Naive thymus-derived CD8-positive, alpha-beta T cell (primary cell): ENCODE measurements at places on chromosomes 5 and 9.

- no peak for DNase-seq
These were observed 204.4 kb downstream of the TRIO start for GRCh38 chr5:14347522-14347921.

DNA sequence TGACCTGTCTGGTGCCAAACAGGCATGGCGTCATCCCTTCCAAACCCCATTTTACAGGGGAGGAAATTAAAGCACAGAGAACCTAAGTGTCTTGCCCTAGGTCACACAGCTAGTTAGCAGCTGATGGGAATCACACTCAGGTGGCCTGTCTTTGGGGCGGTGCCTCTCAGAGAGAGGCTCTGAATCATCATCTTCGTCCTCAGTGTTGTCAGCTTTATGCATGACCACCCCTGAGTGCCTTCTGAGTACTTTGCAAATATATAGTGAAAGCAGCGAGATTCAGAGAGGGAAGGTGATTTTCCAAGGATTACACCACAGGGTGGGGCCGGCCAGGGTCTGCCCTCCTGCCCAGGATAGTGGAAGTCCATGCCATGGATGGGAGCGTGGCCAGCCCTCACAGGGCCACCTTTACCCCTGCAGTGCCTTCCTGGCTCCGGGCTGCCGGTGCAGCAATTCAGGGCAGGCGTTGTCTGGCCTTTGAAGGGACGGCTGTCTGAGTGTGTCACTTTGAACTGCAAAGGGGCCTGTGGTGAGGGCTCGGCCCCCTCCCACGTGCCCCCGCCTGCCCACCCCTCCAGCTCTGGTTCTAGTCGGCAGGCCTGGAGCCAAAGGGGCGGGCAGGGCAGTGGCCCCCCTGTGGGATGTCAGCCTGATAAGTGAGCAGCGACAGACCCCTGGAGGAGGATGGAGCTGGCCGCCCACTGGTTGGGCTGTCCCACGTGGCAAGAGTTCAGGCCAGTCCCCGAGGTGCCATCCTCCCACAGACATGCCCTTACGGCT, 16.9 kb downstream of the LMX1B start:
- DNase-seq = no peak

GRCh38 chr5:176837707-176838115, 27.4 kb downstream of the UNC5A start:
- peak; percentile 76 for DNase-seq

GRCh38 chr5:142149363-142149762, 40.8 kb downstream of the NDFIP1 start:
- DNase-seq = no peak

DNA sequence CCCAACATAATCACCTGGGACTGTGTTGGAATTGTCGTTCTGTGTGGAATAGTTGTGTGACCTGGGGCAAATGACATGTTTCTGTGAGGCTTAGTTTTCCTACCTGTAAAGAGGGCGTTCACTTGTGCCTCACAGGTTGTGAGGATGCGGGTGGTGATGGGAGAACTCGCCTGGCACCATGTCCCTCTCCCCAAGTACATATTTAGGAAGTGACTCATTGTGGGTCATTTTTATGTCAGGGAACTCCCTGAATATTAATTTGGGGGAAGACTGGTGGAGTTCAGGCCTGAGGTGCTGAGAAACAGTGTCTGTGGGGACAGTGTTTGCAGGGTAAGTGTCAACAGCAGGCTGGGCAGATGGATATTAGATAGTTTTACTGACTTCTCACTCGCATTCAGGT, 144.7 kb downstream of the KDM4C start:
- DNase-seq = no peak

- no peak for DNase-seq
These were observed 13.0 kb downstream of the F2RL2 start for GRCh38 chr5:76610196-76610595.

DNA sequence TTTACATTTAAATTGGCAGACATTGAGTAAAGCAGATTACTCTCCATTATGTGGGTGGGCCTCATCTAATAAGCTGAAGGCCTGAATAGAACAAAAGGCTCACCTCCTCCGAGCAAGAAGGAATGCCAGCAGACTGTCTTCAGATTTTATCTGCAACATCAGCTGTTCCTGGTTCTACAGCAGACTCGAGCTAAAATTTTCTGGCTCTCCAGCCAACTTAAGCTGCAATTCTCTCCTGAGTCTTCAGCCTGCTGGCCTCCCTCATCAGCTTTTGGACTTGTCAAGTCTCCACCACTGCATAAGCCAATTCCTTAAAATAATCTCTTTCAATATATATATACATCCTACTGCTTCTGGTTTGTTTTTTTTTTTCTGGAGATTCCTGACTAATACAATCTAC, 12.5 kb downstream of the TRPM3 start:
- no peak for DNase-seq

- DNase-seq = no peak
These were observed 8.1 kb upstream of the OMD start for GRCh38 chr9:92432350-92432749.

- DNase-seq = no peak
These were observed 349.7 kb downstream of the ARRDC3 start for GRCh38 chr5:91033370-91033769.

DNA sequence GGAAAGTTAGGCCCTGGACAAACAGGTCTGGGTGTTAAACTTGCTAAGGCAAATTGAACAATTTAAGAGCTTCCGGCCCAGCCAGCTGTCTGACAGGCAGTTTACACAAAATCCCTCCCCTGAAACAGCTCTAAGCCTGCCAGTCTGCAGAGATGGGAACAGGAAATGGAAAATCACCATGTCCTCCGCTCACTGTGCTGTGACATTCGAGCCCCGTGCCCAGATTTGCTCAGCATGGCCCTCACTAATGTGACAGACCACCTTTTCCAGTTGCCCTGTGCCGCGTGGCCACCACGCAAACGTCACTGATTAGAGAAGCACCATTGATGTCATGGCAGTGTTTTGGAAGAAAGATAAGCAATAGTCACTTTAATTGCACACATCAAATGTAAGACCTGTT, 41.0 kb downstream of the CCNJL start:
- no peak for DNase-seq

GRCh38 chr5:78242001-78242400, 52.5 kb downstream of the AP3B1 start:
- DNase-seq = no peak

GRCh38 chr9:69029535-69029934, 6.0 kb upstream of the FXN start:
- no peak for DNase-seq

- DNase-seq = no peak
These were observed 3.7 kb upstream of the CLK4 start for GRCh38 chr5:178630475-178630930.

GRCh38 chr5:135150767-135151166, 116.7 kb upstream of the PITX1 start:
- no peak for DNase-seq

DNA sequence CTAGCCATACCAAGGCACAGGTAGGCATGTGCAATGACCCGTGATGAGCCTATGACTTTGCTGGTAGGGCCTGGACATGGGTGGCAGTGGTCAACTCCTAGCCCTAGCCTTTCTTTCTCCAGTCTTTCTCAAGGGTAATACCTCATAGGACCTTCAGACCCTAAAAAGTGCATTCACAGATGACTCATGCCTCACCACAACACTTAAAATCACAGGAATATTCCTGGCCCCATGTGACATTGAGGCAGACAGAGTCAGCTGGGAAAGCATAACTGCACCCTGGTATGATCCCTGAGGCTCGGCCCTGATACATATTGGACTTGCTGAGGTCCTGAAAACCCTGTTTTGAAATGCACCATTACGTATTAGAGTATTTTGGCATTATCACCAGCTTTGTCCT, 449.5 kb downstream of the HINT1 start:
- no peak for DNase-seq

- DNase-seq = no peak
These were observed 33.7 kb downstream of the DNAH5 start for GRCh38 chr5:13910637-13911288.

- no peak for DNase-seq
These were observed 28.5 kb upstream of the CSF1R start for GRCh38 chr5:150114773-150115408.

DNA sequence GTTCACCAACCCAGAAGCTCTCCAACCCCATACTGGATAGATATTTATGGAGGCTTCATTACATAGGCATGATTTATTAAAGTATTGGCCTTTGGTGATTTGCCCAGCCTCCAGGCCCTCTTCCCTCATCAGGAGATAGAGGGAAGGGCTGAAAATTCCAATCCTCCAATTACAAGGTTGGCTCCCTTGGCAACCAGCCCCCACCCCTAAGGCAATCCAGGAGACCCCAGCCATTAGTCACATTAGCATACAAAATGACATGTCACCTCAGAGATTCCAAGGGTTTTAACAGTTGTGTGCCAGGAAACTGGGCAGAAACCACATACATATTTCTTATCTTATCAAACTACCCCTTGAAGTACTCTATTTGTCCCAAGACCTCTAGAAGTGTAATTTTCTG, 210.0 kb downstream of the HINT1 start:
- DNase-seq = no peak

GRCh38 chr9:4760122-4760521, 19.1 kb upstream of the AK3 start:
- DNase-seq = no peak

GRCh38 chr9:90175257-90175656, 467.4 kb downstream of the DIRAS2 start:
- DNase-seq = no peak

DNA sequence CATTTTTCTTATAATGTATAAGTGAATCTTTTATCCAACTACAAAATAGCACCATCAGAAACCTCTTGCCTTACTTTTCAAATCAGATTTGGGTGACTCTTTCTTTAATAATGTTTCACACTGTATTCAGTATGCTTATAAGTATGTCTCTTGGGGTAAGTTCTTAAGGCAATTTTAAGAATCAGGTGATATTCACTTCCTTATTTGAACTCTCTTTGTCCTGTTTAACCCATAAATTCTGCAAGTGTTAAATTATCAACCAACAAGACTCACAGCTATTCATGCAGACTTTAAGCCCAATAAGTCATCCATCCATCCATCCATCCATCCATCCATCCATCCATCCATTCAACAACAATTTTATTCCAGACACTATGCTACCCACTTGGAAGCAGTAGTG, 142.7 kb upstream of the FBXL17 start:
- DNase-seq = no peak

- no peak for DNase-seq
These were observed 292.5 kb downstream of the PARP8 start for GRCh38 chr5:50958852-50959457.

GRCh38 chr9:119020284-119020683, 349.0 kb downstream of the BRINP1 start:
- DNase-seq = no peak

DNA sequence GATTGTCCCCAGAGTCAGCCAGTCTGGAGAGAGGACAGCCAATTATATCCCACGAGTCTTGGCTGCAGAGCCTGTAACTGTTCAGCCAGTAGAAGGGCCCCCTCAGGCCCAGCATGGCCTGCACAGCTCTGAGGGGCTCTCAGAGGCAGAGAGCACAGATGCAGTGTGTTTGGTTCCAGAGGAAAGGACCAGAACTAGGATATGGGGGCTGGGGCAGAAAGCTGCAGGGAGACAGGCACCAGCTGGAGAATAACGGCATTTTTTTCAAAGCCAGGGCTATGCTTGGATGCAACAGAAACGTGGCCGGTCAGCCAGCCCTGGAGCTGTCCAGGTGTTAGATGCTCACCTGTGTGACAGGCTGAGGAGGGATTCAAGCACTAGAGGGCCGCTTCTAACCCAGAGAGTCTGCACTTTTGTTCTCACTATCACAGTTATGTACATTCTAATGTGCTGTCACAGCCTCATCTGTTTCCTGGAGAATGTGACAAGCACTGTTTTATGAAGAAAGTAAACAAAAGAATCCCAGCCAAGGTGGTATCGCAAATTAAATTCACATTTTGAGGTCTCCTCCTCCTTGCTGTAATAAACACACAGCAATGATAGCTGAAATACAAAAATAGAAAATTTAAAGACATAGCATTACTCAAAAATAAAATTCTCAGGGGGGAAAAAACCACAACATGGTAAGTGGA, 96.5 kb downstream of the GABBR2 start:
- no peak for DNase-seq

DNA sequence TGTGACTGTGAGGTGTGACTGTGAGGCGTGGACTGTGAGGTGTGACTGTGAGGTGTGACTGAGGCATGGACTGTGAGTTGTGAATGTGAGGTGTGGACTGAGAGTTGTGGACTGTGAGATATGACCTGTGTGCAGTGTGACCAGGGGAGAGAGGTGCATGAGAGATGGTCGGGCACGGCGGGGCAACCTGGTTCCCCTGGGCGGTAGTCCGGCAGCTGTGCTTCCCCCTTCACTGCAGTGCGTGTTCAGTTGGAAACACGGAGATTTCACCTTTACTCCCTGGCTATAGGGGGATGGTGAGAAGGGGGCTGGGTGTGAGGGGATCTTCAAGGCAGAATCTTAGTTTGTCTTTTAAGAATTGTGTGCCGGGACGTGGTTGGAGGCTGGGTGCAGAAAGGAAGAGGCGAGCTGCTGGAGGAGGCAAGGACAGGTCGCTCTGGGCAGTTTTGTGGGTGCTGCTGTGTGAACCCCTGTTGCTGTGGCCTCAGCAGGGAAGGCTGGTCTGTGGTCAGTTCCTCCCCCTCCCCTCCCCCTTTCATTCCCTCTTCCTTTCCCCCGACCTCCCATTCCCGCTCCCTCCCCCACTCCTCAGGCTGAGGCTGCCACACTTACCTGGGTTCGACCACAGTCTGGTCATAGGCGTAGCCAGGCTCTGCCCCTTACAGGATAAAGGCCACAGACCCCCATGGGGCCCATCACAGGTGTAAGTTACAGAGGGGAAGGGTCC, 39.3 kb downstream of the CEP72 start:
- no peak for DNase-seq

- DNase-seq = no peak
These were observed 47.6 kb upstream of the ADCY2 start for GRCh38 chr5:7348168-7348854.

- no peak for DNase-seq
These were observed 41.3 kb downstream of the EFCAB9 start for GRCh38 chr5:172235132-172235780.

GRCh38 chr9:38423973-38424843, at the start of gene IGFBPL1:
IGFBPL1 (minus strand) TSS chr9:38424454; CDS start chr9:38424424, 30 bp downstream.
- no peak for DNase-seq

DNA sequence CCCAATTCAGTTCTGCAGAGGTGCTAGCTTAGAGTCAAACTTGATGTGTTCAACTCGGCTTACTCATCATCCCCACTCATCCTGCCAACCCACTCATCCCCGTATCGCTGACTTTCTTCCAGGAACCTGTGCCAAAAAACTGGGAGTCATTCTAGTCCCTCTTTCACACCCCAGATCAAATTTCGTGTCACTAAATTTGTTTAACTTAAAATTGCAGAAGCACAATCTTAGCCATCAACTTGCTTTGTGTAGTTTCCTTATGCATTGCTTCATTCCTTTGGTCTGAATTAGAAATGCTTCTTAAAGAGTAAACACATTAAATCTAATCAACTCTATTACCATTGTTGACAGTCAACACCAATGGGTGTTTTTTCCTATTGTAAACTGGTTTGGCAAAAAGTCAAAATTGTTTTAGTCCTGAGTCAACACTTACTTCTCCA, 162.4 kb downstream of the TTC39B start:
- no peak for DNase-seq

GRCh38 chr5:179606071-179606909, 17.2 kb downstream of the HNRNPH1 start:
- DNase-seq = no peak

- no peak for DNase-seq
These were observed 1516.4 kb downstream of the EFNA5 start for GRCh38 chr5:106154280-106154716.
